Activated naive CD8-positive, alpha-beta T cell treated with anti-CD3 and anti-CD28 coated beads, Interleukin-2, amount 50 U/mL, for 24 hours (primary cell): ENCODE measurements at places on chromosomes 7 and 10.

DNA sequence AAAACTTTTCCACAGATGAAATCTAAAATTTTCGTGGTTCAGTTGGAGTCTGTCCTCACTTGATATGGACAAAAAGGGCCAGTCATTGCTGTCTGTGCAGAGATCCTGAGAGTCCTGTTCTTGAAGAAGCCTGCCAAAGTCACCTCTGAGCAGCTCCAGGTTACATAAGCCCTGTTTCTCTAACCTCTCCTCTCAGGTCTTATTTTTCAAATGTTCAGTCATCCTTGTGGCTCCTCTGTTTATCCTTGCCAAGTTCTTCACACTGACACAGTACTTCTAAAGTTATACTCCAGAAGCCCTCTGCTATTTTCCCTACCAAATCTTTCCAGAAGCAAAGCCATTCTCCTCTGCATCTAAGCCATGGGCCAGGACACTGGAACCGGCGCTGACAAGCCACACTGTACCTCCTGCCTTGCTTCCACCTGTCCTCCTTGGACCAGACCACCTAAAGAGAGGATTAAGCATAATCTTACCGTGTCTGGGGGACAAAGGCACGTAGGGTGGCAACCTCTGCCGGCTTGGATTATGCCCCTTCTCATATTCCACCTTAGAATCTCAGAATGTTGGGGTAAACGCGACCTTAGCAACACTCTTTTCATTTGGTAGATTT, 161.6 kb downstream of the JAZF1 start:
- DNase-seq, result no peak

DNA sequence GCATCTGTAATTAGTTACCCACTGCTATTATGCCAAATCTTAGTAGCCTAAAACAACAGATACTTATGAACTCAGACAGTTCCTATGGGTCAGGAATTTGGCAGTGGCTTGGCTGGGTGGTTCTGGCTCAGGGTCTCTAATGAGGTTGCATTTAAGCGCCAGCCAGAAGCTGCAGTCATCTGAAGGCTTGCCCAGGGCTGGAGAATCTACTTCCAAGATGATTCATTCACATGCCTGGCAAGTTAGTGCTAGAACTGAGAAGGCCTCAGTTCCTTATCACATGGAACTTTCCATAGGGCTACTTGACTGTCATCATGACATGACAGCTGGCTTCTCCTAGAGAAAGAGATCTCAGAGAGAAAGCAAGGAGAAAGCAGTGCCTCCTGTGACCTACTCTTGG, 121.3 kb downstream of the AVL9 start:
- DNase-seq, result no peak

GRCh38 chr7:42014625-42015618, 222.1 kb downstream of the GLI3 start:
- DNase-seq, result peak; percentile 42

DNA sequence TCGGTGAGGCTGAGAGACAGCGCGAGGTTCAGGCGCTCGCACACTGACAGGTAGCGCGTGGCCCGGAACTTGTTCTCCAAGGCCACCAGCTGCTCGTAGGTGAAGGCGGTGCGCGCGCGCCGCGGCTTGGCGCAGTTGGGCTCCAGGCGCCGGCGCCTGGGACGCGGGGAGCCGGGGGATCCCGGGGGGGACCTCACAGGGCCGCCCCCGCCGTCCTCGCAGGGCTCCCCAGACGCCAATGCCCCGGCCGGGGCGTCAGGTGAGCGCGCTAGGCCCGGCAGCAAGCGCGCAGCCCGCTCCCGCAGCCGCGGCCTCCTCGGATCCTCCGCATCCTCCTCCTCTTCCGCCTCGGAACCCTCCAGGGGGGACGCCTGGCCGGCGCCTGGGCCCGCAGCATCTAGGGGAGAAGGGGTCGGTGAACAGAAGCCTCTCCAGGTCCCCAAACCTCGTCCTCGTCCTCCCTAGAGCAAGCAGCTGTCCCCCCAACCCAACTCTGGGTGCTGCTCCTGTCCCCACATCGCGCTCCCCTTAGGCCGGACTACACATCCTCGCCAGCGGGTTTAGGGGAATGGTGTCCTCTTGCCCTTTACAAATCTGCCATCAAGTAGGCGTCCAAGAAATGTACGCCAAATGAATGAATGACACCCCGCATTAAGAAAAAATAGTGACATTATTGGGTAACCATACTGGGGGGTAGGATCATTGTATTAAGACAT, 1.9 kb downstream of the NKX1-2 start:
- peak; percentile 11 for DNase-seq
